ENCODE measurements at places on chromosomes 12 and 14. TPM values are rescaled to one million over a fixed set of nuclear protein-coding genes. Genes with fewer than 3 reads are reported as not detected.

Gene CHPT1
- 47.1 TPM for total RNA-seq

Gene B4GALNT3
- total RNA-seq = 0.94 TPM

Gene RHEBL1
- total RNA-seq = 2.5 TPM

Gene MYF5
- not detected for total RNA-seq

Data from spleen (tissue), 13 donors.